ENCODE measurements at places on chromosomes 12 and 14.

GRCh38 chr12:96711364-96711763 lies 195.7 kb upstream of the NEDD1 start:
- no peak overlapping the region for H3K27ac ChIP-seq
- H3K4me3 ChIP-seq = no peak overlapping the region
- no peaks in the 10 kb centered on the region for H3K4me1 ChIP-seq
- no peaks in the 10 kb centered on the region for H3K27me3 ChIP-seq

DNA sequence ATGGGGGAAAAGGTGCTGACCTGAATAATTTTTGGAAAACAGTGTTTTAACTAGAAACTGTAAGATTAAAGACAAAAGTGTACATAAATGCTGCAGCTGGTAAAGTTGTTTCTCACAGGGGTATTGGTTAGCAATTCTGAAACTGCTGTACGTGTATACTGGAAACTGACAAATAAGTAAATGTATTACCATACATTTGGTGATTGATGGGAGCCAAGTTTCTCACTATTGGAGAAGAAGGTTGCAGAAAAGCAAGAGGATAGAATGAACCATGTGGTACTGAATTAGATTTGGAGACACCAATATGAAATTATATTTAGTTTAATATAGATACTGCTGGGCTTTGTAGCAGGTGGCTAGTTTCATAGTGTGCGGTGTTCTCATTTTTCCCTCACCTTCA lies 19.6 kb upstream of the FBXO33 start:
- no peaks in the 10 kb centered on the region for H3K36me3 ChIP-seq
- no peaks in the 10 kb centered on the region for H3K27me3 ChIP-seq
- H3K4me3 ChIP-seq = no peak overlapping the region
- no peak overlapping the region for H3K27ac ChIP-seq

DNA sequence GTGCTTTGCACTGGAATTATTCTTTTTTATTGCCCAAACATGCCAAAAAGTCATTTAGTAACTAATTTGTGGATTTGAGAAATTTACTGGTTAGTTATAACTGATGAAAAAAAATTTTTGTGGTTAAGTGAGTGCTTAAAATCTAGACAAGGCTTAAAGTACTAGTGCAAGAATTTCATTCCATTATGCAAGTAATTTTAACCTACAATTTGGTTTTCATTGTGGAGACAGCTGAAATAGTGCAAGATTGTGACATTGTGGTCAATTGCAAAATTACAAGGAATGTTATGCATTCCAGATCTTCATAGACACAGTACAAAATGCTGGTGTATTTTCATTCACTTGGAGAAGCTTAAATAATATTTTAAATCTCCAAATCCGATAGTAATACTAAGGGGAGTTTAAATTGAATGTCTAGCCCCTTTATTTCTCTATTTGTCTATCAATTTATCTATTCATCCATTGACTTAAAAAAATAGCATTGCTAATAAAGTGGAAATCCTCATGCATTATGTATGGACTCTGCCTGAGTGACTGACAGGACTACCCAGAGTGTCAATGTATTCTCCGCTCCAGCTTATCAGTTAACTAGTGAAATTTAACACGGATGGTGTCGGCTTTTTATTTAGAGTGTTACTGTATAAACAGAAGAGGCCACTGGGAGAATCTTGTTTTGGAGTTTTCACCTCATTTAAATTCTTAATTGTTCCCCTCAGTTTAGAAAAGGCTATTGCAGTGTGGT lies 125.9 kb downstream of the ALX1 start:
- DNase-seq = no peak
- H3K36me3 ChIP-seq = no peaks in the 10 kb centered on the region
- no peaks in the 10 kb centered on the region for H3K27me3 ChIP-seq
- H3K27ac ChIP-seq = no peak overlapping the region
- H3K4me3 ChIP-seq = no peak overlapping the region

GRCh38 chr14:67240168-67240932 lies 885 bp upstream of the PALS1 start:
- peak; percentile 29 for DNase-seq
- peaks cover 3% of the 10 kb centered on the region for H3K4me1 ChIP-seq
- peak overlapping the region; percentile 83 for H3K27ac ChIP-seq
- H3K27me3 ChIP-seq = peaks cover 13% of the 10 kb centered on the region
- peak overlapping the region; percentile 83 for H3K4me3 ChIP-seq
- H3K36me3 ChIP-seq = peaks cover 3% of the 10 kb centered on the region

GRCh38 chr12:67751381-67751928 lies 102.9 kb downstream of the DYRK2 start:
- H3K27ac ChIP-seq = no peak overlapping the region
- DNase-seq = no peak
- no peak overlapping the region for H3K4me3 ChIP-seq
- H3K36me3 ChIP-seq = no peaks in the 10 kb centered on the region
- peaks cover 2% of the 10 kb centered on the region for H3K27me3 ChIP-seq

DNA sequence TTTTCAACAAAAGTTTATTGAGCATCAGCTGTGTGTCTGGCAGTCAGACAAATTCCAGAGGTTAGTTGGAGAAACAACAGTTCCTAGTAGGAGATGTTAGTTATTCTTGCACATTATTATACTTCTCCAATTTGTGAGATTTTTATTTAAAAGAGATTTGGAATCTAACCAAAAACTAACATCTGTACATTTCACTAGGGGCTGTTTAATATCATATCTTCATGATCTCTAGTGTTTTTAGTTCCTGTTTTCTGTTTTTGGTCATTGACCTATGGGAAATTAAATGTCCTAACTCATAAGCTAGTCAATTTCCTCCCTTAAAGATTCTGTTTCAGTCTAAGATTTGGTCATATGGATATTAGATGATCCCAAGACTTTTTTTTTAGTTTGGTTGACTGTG lies 34.1 kb upstream of the KLHDC2 start:
- no peaks in the 10 kb centered on the region for H3K27me3 ChIP-seq
- H3K4me3 ChIP-seq = no peak overlapping the region
- no peaks in the 10 kb centered on the region for H3K4me1 ChIP-seq
- H3K27ac ChIP-seq = no peak overlapping the region
- no peaks in the 10 kb centered on the region for H3K36me3 ChIP-seq

GRCh38 chr12:71315328-71315985 lies 124.1 kb upstream of the LGR5 start:
- H3K27ac ChIP-seq = no peak overlapping the region
- peaks cover 2% of the 10 kb centered on the region for H3K27me3 ChIP-seq
- no peaks in the 10 kb centered on the region for H3K4me1 ChIP-seq

DNA sequence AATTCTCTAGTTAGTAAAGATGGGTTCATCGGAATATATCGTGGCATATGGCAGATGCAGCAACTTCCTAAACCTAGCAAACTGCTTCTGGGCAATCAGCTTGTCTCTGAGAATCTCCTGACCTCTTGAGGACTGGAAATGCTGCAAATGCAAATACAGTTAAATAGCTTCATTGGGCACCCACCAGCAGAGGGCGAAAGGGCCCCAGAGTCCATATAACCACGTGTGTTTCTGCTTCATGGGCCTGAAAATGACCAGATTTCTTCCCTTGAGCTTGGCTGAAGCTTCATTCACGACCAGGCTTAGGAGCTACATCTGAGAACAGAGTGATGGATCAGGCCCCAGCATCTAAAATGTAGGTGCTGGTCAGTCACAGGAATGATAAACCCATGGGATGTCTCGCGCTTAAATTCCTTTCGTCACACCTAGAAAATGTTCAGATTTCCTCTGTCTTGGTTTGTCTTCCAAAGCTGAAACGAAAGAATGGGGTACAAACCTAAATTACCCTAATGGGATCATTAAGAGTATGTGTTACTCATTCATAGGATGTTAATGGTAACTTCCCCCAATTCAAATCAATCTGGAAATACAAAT lies 1482.5 kb upstream of the TMEM132C start:
- H3K36me3 ChIP-seq = peaks cover 15% of the 10 kb centered on the region
- no peak overlapping the region for H3K4me3 ChIP-seq
- DNase-seq = no peak
- no peak overlapping the region for H3K27ac ChIP-seq

- H3K27ac ChIP-seq = no peak overlapping the region
- no peak overlapping the region for H3K4me3 ChIP-seq
- DNase-seq = no peak
- H3K4me1 ChIP-seq = no peaks in the 10 kb centered on the region
- H3K27me3 ChIP-seq = no peaks in the 10 kb centered on the region
These were observed 903.6 kb upstream of the TMEM132C start for GRCh38 chr12:127363392-127363791.

- no peaks in the 10 kb centered on the region for H3K36me3 ChIP-seq
- no peaks in the 10 kb centered on the region for H3K4me1 ChIP-seq
- no peaks in the 10 kb centered on the region for H3K27me3 ChIP-seq
- H3K4me3 ChIP-seq = no peak overlapping the region
- no peak overlapping the region for H3K27ac ChIP-seq
These were observed 327.0 kb downstream of the SEC23A start for GRCh38 chr14:38775986-38776385.

GRCh38 chr12:48104531-48104930 lies 1.3 kb downstream of the SENP1 start:
- H3K36me3 ChIP-seq = peaks cover 5% of the 10 kb centered on the region
- H3K4me3 ChIP-seq = peak overlapping the region; percentile 99
- peaks cover 43% of the 10 kb centered on the region for H3K4me1 ChIP-seq
- peak overlapping the region; percentile 67 for H3K27ac ChIP-seq
- H3K27me3 ChIP-seq = peaks cover 16% of the 10 kb centered on the region

DNA sequence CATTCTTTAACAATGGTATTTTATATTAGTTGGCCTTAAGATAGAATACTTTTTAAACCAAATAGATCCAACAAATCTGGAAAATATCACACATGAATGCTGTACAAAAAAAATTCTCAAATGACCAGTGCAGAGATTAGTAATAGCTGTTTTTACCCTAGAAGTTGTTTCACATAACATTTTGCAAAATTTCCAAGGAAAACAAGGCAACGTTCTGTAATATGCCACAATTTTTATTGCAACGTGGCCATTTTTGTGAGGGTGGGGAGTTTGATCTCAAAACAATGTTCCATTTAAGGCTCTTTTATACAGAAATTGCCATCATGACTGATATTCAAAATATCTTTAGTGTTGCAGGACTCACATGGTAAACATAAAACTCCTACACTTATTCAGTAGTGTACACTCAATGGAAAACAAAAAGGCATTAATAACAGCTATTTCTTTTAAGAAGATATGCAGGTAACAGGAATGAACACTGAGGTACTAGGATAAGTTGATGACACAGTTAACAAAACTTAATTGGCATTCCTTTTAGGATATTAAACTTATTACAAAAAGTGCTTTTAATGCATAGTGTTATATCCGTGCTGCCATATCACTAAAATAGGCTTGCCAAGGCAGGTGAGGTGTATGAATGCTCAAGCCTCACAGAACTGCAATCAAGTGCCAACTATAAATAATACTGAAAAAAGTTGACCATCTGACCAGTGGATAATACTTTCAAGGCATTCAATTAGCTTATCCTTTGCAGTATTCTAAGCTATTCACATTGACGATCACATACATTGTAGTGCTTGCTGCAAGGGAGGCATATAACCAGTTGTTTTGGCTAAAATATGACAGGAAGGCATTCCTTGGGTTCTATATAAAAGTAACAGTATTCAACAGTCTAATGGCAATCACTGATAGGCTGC lies 2.3 kb downstream of the CFL2 start:
- H3K4me3 ChIP-seq = no peak overlapping the region
- H3K36me3 ChIP-seq = no peaks in the 10 kb centered on the region
- peaks cover 9% of the 10 kb centered on the region for H3K4me1 ChIP-seq
- no peak overlapping the region for H3K27ac ChIP-seq
- H3K27me3 ChIP-seq = peaks cover 4% of the 10 kb centered on the region

DNA sequence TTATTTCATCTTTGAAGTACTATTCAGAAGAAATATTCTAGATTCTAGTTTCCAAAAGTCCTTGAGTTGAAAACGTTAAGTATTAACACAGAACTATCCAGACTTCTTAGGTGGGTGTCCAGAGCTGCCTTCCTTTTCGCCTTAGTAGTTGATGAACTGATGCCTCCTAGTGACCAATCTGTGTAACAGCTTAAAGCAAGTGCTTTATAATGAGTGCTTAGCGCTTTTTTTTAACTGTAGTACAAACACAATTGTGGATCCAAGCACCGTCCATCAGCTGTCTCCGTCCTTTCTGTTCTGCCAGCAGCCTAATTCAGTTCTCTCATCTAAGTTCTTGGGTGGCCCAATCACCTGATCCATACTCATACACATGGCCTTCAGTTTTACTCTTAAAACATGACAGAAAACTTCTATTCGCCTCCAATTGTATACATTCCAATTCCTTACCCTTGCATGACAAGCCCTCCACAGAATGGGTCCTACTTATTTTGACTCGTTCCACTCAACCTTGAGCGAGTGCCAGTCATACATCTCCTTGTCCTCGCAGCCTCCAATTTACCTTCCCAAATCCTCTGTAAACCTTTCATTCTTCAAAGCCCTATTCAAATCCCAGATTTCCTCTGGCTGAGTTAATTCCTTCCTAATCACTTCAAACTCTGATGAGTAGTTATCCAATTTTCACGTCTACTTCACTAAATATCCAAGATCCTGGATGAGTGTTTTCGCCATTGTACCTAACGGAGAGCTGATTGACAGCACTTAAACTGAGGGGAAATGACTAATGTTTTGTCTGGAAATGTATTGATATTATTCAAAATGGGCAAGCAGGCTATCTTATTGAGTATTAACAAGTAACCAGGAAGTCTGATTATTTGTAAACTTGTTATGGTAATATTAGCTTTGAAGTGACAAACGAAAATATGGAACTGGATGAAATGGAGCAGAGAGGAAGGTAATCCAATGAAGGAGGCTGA lies 5.8 kb upstream of the PHLDA1 start:
- H3K4me1 ChIP-seq = peaks cover 28% of the 10 kb centered on the region
- H3K4me3 ChIP-seq = no peak overlapping the region
- H3K27ac ChIP-seq = peak overlapping the region; percentile 3
- peak; percentile 17 for DNase-seq
- H3K27me3 ChIP-seq = peaks cover 2% of the 10 kb centered on the region

GRCh38 chr12:106645074-106645421 lies 62.2 kb downstream of the RFX4 start:
- DNase-seq = no peak
- peaks cover 3% of the 10 kb centered on the region for H3K27me3 ChIP-seq
- no peak overlapping the region for H3K4me3 ChIP-seq
- no peak overlapping the region for H3K27ac ChIP-seq

DNA sequence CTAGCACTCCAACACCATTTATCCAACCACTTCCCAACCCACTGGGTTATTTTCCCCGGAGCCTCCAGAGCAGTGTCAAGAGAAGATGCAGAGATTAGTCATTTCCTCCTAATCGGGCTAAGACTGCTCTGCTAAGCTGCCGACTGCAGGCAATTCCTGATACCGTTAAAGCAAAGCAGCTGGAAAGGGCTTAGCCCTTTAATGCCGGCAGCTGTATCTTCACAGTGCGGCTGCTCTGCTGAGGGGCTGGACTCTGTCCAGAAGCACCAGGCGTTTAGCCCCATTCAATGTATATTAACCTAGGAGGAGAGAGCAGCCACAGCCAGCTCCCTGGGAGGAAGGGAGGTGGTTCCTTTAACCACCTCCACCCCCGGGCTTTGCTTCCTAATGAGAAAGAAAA lies 11.1 kb downstream of the AQP6 start:
- H3K4me3 ChIP-seq = no peak overlapping the region
- peaks cover 3% of the 10 kb centered on the region for H3K36me3 ChIP-seq
- no peak for DNase-seq
- no peak overlapping the region for H3K27ac ChIP-seq

GRCh38 chr12:27987331-27987730 lies 14.8 kb upstream of the PTHLH start:
- H3K36me3 ChIP-seq = no peaks in the 10 kb centered on the region
- H3K4me3 ChIP-seq = no peak overlapping the region
- no peaks in the 10 kb centered on the region for H3K4me1 ChIP-seq
- no peaks in the 10 kb centered on the region for H3K27me3 ChIP-seq

Measured in endothelial cell (in vitro differentiated cells).